ENCODE measurements at places on chromosomes 11 and 22.

GRCh38 chr11:73240190-73240781 is 22.2 kb downstream of the P2RY2 start:
- DNase-seq = no peak

DNA sequence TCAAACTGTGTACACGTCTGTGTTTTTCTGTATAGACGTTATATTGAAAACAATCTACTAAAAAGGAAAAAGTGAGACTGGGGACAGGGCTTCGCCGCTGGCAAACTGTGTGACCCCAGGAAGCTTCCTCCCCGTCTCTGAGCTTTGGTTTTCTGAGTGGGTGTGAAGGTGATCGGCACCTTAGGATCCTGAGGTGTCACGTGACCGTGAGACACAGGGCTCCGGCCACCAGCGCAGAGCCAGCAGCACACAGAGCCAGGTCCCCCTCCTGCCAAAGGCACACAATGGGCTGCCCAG is 32.0 kb downstream of the KIAA0930 start:
- DNase-seq = no peak

DNA sequence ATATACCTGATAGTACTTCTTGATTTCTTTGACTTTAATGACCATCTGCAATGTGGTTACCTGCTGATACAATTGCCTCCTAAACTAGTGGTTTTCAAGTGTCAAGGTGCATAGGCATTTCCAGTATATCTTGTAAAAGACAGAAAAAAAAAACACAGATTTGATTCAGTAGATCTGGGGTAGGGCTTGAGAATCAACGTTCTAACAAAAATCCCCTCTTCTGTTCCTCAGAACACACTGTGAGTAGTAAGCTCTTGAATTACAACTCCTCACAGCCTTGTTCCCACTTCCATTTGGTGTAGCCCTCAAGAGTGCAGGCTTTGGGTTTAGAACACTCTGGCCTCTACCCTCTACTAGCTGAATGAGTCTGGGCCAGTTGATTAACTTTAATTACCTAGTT is 78.0 kb upstream of the CTSC start:
- DNase-seq = no peak

- DNase-seq = no peak
These were observed 4.8 kb downstream of the ROBO4 start for GRCh38 chr11:124892750-124893454.

- no peak for DNase-seq
These were observed 10.4 kb downstream of the MMP27 start for GRCh38 chr11:102695201-102695600.

Measured in prostate gland (tissue), 2 donors.